Glomerular endothelial cell (primary cell): ENCODE measurements at places on chromosomes 11 and 22. TPM values are rescaled to one million over a fixed set of nuclear protein-coding genes. Genes with fewer than 3 reads are reported as not detected.

GRCh38 chr11:56852131-56852530 lies 103.6 kb upstream of the OR9G4 start:
- no peak for DNase-seq

The GAL3ST1 gene
- total RNA-seq, result 0.19 TPM in 1 of 2 replicates, not detected in the other

GRCh38 chr11:106216281-106216680 lies 138.8 kb downstream of the AASDHPPT start:
- no peak for DNase-seq

The DCHS1 gene
- 89.7 and 177 TPM in 2 replicates for total RNA-seq

- DNase-seq, result no peak
These were observed 3.9 kb upstream of the OR52M1 start for GRCh38 chr11:4541071-4541470.

DNA sequence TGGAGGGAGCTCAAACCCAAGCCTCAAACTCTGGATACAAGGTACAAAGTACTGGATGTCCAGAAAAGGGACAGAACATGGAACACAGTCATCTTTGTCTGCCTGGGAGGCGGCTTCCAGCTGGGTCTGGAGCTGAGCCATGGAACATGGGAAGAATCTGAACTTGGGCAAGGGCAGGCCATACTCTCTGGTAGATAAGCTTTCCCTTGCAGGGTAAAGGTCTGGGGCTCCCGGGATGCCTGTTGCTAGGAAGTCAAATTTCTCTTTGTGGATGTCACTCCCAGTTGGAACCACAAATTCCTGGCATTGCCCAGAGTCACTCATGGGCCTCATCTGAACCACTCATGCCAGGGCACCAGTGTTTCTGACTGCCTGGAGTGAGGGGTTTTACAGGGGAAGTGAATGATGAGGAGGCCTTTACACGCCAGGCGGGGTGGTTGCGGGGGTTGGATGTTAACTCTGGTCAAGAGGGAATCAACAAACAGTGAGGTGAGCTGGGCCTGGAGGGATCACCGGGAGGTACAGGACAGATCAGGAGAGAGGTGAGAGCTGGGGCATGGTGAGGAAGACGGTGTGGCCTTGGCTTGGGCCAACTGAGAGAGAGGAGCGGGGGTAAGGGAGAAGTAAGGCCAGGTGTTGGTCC lies 5.7 kb downstream of the FTH1 start:
- DNase-seq, result no peak

- DNase-seq, result no peak
These were observed 1041.3 kb downstream of the OPCML start for GRCh38 chr11:132490978-132491377.

- no peak for DNase-seq
These were observed 6.5 kb downstream of the ZDHHC24 start for GRCh38 chr11:66539170-66539869.

- peak; percentile 34 for DNase-seq
These were observed 20.9 kb downstream of the ATXN10 start for GRCh38 chr22:45692549-45692948.

DNA sequence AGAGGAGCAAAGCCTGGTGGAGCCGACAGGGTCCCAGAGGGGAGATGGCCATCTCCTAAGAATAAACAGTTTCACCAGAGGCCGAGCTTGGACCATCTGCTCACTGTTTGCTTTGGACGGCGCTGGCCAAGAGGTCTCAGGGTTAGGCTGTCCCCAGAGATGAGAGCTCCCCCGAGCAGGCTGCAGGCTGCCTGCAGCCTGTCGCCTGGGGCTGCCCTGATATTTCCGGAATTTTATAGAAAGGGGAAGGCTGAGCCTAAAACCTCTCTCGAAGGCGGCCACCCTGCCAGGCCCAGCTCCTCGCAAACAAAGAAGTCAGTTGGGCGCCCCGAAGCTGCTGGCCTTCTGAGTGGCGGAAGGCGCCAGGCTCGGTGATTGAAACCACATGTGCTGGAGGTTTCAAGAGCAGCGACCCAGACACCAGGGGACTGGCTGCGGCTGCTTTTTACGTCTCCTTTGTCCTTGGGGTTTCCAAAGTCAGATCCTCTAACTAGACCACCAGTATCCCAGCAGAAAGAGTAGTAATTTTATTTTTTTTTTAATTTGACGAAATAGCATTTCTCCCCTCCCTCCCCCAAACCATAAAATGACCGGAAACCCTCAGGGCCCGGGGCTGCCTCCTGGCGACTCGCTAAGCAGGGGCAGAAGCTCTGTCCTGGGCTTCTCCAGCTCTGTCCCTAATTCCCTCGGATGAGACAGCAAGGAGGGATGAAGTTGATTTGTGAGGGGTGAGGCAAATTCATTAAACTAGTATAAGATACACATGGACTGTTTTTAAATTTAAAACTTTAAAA lies 57.4 kb downstream of the CLMP start:
- no peak for DNase-seq
